ENCODE measurements at places on chromosomes 5 and 9.

DNA sequence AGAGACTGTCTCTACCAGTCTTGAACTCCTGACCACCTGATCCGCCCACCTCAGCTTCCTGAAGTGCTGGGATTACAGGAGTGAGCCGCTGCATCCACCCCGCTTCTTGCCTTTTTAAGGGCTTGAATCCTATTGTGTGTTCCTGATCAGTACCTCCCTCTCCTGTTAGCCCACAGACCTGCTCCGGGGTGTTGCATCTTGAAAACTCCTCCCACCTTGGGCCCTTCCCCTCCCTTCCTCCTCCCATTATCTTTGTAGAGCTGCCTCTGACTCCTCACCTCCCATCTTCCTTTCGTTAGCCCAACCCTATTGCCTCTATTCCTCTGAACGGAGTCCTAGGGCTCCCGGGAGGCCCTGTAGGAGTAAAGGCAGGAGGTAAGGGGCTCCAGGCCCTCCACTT is 48.5 kb upstream of the NEK6 start:
- no peak for DNase-seq

- no peak for DNase-seq
Measured at GRCh38 chr9:130731355-130731754, 37.8 kb downstream of the EXOSC2 start.

DNA sequence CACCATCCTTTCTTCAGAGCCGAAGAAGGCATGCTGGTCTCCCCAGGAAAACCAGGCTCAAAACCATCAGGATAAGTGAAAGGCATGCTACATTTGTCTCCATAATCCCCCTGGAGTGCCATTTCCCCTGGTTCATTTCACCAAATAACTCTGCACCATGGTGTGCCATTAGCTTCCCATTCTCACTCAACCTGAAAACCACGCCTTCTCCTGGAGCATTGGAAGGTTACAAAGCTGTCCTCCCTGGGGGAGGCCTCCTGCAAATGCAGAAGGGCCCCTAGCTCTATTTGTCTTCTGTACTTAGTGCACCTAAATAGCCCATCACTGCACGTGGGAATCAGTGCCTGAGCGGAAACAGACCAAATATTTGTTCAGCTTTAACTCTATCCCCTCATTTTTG is 90.2 kb upstream of the ICE1 start:
- no peak for DNase-seq

- no peak for DNase-seq
Measured at GRCh38 chr5:107436201-107436600, 234.5 kb downstream of the EFNA5 start.

DNA sequence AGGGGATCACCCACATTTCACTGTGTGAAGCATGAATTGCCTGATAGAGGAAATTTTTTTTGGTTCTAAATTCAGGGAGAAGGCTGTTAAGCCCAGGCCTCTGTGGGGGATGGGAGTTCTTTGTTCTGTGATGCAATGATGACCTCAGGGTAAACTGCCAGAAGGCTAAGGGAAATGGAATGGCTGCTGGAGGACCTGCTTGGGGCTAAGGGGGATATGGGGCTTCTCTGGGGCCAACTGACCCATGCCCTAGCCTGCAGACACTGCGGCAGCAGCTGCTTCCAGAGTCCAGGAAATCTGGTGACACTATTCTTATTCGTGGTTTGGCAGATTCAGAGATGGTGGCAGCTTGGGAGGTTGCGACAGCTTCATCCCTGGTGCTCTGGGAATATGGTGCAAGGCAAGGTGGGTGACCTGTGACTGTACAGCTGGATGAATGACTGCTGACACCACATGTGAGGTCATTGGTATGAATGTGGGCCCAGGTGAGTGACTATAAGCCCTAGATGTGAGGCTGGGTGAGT is 30.3 kb downstream of the VCP start:
- DNase-seq: no peak

DNA sequence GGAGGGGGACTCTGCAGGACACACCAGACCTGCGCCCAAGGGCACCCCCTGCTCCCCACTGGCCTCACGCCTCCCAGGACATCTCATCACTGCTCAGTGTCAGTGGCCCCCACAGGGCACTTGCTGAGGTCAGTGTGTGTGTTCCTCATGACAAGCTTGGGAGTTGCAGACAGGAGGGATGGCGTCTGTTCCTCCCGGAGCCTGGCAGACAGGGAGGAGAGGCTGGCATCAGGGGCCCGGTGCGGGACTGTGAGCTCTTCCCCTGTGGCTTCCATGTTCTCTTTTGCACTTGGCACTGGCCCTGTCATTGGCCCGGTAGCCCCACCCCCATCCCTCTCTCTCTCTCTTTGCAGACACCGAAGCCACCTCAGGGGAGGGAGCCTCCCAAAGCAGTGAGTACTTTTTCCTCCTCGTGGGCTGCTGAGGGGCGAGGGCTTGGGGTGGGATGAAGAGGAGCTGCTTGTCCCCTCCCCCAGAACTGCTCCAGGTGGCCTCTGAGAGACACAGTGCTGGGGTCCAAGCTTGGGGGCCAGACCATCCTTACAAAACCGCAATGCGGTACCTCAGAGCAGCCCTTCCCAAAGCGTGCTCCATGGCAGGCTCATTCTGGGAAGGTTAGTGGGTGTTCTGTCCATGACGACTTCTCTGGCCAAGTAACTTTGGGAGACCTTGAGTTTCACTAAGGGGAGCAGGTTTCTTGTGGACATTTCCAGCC is 75.7 kb downstream of the AMBP start:
- no peak for DNase-seq

- DNase-seq: no peak
Measured at GRCh38 chr9:91061506-91061905, 259.9 kb downstream of the SYK start.

DNA sequence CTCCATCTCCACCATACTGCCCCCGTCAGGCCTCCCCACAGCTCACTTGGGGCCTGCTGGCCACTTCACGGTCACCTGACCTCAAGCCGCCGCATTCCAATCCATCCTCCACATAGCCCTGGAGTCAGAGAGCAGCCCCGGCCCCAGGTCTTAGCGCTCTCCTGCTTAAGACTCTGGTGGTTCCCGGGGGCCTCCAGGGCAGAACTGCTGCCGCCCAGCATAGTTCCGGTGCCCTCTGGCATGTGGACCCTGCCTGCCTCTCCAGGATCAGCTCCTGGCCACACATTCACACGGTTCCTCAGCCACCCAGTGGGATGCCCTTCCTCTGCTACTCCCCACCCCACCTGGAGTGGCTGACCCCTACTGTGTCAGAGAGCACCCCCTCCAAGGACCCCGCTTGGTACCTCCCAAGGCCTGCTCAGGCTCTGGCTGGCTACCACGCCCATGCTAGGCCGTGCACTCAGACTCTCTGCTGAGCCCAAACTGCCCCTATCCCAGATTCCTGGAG is 8.7 kb downstream of the PHYKPL start:
- DNase-seq: no peak

DNA sequence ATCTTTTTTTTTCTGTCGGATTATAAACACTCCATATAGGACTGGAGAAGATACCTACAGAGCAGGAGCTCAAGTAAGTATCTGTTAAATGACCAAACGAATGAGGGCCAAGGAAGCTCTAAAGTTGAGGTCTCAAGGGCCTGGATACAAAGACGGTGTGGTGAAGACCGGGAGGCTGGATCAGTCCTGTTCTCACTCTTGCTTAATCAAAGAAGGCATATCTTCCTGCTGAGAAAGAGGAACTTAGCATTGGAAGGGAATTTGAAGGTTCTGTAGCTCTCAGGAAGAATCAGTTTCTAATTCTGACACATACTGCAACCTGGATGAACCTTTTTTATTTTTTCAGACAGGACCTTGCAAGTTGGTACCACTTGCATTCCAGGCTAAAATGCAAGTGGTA is 28.3 kb upstream of the PAX5 start:
- DNase-seq: no peak

GRCh38 chr9:17739022-17739421 is 160.2 kb downstream of the SH3GL2 start:
- no peak for DNase-seq

DNA sequence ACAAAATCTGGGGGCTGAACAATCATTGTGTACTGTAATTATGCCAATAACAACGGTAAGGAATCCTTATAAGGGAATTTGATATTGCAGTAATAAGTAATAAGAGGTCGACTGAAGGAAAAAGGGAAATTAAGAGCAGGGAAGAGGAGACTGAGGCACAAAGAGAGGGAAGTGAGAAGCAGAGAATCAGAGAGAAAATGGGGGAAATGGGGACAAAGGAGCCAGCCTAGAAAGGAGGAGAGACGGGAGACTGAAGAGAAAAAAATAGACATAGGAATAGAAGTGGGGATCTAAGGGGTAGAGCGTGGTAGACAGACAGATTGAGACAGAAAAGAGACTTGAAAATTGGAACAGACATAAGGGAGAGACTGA is 518 bp upstream of the ZNF300 start:
- DNase-seq: no peak

DNA sequence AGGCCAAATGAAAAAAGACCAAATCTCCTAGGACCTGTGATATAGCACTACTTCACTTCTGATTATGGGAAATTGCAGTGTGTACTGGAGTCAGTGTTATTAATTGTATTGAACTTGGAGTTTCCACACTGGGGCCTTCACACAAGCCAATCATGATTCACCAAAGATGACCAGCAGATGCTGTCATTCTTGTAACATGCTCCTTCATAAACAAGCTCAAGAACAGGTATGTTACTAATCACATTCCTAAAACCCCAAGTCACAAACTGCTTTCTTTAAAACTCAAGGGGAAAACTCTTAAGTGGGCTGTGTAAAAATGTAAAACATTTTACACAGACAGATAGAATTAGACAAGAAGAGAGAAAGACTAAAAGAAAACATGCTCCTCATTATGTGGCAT is 5.6 kb downstream of the KLHL3 start:
- DNase-seq: no peak
